ENCODE measurements at places on chromosomes 1 and 21. TPM values are rescaled to one million over a fixed set of nuclear protein-coding genes. Genes with fewer than 3 reads are reported as not detected.

The ADAM30 gene
- not detected for total RNA-seq

The HCRTR1 gene
- 2.0 TPM for total RNA-seq

- no peak for DNase-seq
Observed at GRCh38 chr1:154953611-154954038, 2.3 kb downstream of the PBXIP1 start.

GRCh38 chr1:151009206-151009587 is 948 bp downstream of the PRUNE1 start:
- no peak for DNase-seq

DNA sequence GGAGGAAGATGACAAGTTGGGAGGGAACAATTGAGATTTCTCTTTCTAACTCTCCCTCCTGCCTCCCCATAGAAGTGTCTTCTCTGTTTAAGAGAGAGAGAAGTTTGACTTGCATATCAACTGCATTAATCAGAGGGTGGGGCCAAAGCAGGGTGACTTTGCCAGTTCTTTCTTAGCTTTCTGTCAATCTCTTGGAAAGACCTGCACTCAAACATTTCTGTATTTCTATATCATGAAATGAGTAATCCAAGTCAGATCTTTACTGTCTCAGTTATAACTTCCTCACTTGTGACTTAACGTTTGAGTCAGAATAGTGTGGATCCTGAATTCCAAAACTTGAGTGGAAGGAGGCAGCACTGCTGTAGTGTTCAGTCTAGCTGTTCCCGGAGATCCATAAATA is 180.8 kb upstream of the KCNK2 start:
- no peak for DNase-seq

- DNase-seq: peak; percentile 75
Observed at GRCh38 chr1:109498161-109498801, 4.4 kb downstream of the CYB561D1 start.

The PDZK1 gene
- total RNA-seq: 1.4 TPM

DNA sequence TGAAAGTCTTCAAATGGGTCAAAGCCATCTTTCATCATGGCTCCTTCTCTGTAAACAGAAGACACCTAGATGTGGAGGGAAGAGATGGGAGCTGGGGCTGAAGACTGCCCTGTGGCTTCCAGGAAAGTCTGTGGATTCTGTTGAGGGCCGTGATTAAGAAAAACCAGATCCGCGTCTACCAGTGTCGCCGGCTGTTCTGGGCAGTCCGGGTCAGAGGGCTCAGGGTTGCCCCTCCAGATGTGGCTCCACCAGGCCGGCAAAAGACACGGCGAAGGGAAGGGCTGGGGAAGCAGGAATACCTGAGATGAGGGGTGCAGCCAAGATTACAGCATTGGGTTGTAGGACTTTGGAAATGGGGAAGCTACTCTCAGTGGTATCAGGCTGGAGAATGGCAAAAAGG is 162.6 kb downstream of the RHOU start:
- DNase-seq: no peak

DNA sequence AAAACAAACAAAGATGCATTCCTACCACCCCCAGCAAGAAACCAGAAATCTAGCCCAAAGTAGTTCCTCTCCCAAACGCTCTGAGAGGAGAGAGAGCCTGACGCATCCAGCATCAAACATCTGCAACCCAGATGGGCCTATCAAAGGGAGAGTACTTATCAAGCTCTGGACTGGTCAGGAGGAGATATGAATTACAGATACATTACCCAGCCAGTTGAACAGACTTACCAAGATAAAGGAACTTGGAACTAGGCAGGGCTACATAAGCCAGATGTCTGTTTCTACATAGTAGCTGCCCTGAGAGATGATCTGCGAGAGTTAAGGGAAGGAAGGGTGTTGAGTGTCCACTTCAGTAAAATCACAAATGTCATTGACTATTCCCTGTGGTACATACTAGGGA is 138.4 kb downstream of the PAPPA2 start:
- DNase-seq: no peak

DNA sequence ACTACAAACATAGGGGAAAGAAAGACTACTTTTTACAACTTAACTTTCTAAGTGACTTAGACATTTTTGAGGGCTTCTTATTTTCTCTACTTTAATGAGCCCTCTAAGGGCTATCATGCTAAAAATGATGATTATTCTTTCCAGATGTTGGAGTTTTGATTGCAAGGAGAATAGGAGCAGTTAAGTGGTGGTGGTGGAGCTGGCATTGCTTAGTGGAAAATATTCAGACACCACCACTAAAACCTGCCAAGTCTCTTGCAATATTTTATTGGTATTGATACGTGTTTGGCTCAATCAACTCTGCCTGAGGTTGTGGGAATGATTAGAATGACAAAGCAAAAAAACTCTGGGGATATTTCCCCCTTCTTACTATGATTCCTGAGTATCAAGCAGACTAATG is 82.6 kb upstream of the PTGFR start:
- DNase-seq: no peak

- DNase-seq: peak; percentile 75
Observed at GRCh38 chr1:182614796-182615454, 10.7 kb upstream of the RGS16 start.

- peak; percentile 14 for DNase-seq
Observed at GRCh38 chr1:221845650-221846371, 103.9 kb upstream of the DUSP10 start.

GRCh38 chr1:59879574-59879973 is 47.0 kb downstream of the CYP2J2 start:
- peak; percentile 31 for DNase-seq

The RUNX1 gene
- not detected for total RNA-seq

The COL6A1 gene
- total RNA-seq: 83.0 TPM

GRCh38 chr1:54977533-54978297 is 2.7 kb upstream of the TMEM61 start:
- DNase-seq: no peak

DNA sequence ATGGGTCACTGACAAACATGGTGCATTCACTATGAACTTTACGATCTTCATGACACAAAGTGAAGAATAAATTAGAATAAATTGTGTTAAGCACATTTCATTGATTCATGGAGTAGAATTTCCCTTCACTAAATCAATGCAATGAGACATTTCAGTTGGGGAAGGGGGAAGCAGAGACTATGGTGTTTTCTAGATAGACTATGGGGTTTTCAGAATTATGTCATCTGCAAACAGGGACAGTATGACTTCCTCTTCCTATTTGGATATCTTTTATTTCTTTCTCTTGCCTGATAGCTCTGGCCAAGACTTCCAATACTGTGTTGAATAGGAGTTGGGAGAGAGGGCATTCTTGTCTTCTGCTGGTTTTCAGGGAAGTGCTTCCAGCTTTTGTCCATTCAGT is 80.0 kb upstream of the C1orf105 start:
- no peak for DNase-seq

DNA sequence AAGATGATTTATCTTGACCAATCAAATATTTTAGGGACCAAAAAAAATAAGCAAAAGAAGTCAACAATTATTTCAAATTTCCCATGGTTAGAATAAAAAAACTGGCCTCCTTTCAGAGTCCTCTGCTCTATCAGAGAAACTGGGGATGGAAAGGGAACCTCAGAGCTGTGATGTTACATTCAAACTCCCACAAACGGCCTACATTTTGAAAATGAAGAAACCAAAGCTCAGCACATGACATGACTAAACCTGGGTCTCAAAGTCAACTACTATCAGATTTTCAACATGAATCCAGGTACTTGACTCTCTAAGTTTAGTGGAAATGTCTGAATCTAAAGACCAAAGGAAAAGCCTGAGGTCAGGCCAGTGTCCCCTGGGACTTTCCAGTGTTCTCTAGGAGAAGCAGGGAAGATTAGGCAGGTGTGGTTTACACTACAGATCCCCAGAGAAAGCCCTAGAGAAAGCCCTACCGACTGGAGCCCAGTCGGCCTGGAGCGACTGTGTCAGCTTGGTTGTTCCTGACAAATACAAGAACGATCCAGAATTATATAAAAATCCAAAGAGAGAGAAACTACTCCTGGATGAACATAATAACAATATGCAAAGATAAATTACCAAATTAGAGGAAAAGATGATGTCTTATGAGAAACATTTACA is 24.8 kb downstream of the JAK1 start:
- DNase-seq: no peak

- DNase-seq: no peak
Observed at GRCh38 chr1:111504097-111504496, 664 bp upstream of the ADORA3 start.

GRCh38 chr1:56390232-56390867 is 189.0 kb downstream of the PLPP3 start:
- no peak for DNase-seq

GRCh38 chr1:197807216-197807615 is 31.9 kb upstream of the DENND1B start:
- DNase-seq: no peak

DNA sequence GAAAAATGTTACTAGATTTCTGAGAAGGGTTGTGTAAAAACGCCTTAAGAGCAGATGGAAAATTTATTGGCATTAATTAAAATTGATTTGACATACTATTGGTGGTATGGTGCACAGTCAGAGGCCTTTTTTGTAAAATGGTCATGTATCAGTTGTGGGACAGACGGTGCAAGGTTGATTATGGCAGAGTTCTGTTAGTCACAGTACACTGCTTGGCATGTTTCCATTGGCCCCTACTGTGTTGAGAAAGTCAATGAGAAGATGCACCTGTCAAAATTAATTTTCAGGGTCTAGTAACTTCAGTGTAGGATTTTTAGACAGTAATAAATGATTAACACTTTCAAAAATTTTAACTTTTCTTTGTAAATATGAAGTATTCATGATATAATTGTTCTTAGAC is 4.4 kb downstream of the B3GALT2 start:
- peak; percentile 92 for DNase-seq

The S100A12 gene
- total RNA-seq: not detected

DNA sequence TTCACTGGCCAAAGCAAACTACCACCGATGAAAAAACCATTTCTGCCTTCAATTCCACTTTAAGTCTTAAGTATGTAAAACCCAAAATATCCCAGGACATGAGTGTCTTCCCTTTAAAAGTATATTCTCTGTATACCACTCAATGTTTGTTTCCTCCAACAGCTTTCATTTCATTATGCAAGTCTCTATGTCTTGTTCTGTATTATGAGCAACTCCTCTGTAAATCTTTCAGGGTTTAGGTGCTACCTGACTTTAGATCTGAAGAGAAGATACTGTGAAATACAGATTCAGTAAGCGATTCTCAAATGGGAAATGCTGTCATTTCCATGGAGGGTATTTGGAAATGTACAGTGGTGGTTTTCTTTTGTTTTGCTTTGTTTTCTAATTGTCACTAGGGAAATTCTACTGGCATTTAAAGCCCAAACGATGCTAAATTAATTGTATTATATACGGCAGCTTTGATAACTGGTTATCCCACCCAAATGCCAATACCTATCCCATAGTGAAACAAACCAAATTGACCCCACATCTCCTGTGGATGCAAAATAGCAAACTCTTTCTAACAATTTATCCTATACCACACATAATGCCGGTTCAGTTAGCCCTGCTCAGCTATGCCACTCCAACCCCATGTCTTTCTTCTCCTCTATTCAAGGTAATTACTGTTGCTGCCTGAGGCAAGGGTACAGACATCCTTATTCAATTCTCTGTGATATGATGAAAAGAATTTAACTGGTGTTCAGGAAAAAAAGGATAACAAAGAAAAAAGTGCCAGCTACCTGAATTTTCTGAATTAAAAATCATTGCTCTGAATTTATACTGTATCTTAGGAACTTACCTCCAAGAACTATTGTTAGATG is 182.8 kb downstream of the EIF4G3 start:
- no peak for DNase-seq

The IGSF21 gene
- not detected for total RNA-seq

The SPRR5 gene
- total RNA-seq: not detected

The MR1 gene
- 10.6 TPM for total RNA-seq

DNA sequence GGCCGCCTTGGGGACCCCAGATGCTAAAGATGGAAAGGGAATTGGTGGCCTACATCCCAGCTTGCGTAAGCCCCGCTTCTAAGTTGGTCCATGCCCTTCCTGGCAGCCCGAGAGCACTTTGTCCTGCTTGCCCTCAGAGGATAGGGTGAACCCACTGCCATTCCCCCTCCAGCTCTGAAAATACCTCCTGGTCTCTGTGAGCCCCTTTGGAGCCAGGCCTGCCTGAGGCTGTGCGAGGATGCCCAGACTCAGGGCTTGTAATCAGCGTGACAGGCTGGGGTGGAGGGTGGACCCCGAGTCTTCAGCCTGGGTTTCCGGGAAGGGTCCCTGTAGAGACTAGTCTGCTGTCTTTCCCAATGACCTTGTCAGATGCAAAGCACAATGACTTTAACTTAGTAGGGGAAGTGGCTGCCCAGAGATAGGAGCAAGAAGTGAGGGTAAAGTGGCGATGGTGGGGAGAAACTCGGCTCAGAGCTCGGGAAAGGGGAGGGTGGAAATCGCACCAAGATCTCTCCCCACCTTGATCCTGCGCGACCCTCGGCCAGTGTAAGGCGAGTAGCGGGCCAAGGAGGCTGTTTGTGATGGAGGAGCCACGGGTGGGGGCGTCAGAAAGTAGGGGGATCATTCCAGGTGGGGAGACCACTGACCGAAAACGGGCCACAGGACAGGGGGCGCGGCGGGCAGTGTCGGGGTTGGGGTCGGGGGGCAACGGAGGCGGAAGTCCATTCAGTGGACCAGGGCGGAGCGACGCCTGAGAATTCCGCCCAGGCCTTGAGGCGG is 2.7 kb upstream of the HES3 start:
- no peak for DNase-seq

DNA sequence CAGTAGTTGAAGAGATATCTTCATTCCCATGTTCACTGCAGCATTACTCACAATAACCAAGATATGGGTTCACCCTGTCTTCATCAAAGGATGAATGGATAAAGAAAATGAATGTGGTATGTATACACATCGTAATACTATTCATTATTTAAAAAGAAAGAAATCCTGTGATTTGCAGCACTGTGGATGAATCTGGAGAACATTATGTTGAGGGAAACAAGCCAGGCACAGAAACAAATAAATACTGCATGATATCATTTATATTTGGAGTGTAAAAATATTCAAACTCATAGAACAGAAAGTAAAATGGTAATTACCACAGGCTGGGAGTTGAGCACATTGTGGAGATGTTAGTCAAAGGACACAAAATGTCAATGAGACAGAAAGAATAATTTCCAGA is 977.2 kb downstream of the AMY1C start:
- no peak for DNase-seq

- peak; percentile 73 for DNase-seq
Observed at GRCh38 chr1:156129687-156130577, 15.4 kb downstream of the LMNA start.

DNA sequence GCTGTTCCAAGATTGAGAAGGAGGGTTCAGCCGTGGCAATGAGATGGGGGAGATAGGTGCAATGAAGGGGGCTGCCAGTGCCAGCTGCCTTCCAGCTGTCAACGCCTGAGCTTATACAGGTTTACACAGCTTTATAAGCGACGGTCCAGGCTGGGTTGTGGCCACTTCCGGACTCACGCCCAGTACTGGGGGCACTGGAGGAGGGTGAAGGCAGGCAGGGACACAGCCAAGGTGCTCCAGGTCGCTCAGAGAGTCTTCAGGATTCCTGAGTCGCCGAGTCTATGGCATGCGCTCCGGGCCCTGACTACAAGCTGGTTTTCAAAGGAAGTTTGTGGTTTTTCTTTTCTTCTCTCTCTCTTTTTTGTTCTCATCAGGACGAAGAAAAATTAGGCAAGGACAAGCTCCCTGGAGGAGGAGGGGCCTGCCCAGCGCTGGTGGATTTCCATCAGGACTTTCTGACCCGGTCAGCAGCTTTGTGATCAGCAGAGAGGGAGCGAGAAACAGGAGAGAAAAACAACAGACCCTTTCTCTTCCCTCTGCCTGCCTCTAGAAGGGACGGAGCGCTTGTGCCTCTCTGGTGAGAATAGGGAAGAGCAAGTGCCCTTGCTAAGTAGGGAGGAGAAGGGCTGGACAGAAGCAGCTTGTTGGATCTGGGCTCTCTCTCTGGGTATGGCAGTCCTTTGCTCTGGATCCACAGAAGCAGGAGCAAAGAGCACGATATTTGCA is at the start of gene MINDY1:
Gene MINDY1, minus strand, starts transcription at position 576 of the 726 bp plus-strand sequence. CDS start 4,285 bp downstream, outside the sequence.
- peak; percentile 95 for DNase-seq

The TNFRSF8 gene
- not detected for total RNA-seq

The SELENBP1 gene
- not detected for total RNA-seq
